ENCODE measurements at places on chromosomes 11 and 22. TPM values are rescaled to one million over a fixed set of nuclear protein-coding genes. Genes with fewer than 3 reads are reported as not detected.

The RASGRP2 gene
- total RNA-seq, result 41.3 TPM

The ARHGAP32 gene
- 14.5 TPM for total RNA-seq

The UBQLNL gene
- total RNA-seq, result 0.38 TPM

The CCDC73 gene
- not detected for total RNA-seq

The MCAM gene
- 559 TPM for total RNA-seq

The OR52I1 gene
- not detected for total RNA-seq

The AAMDC gene
- 19.5 TPM for total RNA-seq

The RRM1 gene
- 35.7 TPM for total RNA-seq

The OR8G1 gene
- not detected for total RNA-seq

DNA sequence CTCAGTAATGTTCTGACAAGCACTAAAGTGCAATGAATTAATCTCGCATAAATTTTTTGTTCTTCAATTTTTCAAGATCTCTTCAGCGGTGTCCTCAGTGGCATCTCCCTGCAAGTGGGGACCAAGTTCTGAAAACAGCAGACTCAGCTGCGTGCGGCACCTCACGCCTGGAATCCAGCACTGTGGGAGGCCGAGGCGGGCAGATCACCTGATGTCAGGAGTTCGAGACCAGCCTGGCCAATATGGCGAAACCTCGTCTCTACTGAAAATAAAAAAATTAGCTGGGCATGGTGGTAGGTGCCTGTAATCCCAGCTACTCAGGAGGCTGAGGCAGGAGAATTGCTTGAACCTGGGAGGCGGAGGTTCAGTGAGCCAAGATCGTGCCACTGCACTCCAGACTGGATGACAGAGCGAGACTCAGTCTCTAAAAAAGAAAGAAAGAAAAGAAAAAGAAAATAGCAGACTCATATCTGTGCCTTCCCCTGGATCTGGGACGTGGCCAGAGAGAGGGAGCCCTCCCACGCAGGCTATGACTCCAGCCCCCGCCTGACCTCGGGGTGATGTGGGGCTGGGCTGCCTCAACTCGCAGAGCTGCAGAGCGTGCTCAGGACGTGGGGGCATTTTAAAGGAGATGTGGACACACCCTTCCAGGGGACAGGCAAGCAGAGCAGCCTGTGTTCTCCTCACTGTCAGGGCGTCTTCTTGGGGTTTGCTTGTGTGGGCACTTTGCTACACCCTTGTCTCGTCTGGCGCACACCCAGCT is 346.6 kb downstream of the BRD1 start:
- peak; percentile 67 for DNase-seq

DNA sequence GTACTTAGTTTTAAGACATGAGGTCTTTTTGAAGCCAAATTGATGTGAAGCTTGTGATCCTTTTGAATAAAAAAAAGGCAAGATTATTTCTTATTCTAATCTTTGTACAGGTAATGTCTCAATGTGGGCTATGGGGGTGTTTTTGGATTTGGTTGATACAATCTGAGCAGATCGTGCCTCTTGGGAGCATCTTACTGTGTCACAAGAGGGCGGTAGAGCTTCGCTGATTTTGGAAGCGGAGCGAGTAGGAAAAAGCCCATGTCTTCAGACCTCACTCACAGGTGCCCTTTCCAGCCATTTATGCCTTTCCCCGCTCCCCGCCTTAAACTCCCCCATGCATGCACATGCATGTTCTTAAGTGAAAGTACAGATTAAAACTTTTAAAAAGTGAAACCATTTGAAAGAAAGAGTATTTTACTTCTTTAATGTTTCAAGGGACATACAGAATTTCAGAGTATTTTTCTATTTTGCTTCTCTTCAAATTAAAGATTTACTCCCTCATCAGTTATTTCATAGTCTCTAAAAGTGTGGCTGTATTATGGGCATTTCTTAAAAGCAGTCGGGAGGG is 18.8 kb downstream of the DDX25 start:
- peak; percentile 79 for DNase-seq

GRCh38 chr11:326842-327580 is 6.4 kb upstream of the IFITM3 start:
- peak; percentile 96 for DNase-seq

DNA sequence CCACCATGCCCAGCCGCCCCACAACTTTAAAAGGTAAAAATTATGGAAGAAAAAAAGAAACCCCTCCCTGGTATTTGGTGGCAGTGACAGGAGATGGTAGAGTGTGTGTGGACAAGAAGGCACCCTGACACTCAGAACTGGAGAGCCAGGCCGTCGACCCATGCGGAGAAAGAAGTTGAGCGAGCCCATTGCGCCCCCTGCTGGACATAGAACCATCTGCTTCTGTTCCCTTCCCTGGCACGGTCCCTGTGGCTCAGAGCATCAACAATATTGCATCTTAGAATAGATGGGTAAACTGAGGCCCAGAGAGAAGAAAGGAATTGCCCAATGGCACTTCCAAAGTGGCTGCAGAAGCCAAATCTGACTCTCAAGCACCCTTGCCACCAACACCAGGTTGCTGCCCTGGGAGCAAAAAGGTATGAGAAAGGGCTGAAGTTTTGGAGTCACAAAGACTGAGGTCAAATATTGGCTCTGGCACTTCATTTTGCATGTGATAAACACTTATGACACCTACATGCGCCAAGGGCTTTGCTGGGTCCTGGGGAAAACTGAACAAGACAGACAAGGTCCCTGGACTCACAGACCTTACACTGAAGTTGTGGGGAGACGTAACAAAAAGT is 8.6 kb downstream of the MRPL11 start:
- peak; percentile 93 for DNase-seq

GRCh38 chr22:18975434-18976196 is 39.5 kb upstream of the PRODH start:
- DNase-seq, result no peak

- DNase-seq, result no peak
Observed at GRCh38 chr22:26766510-26767350, 109.3 kb downstream of the MIAT start.

DNA sequence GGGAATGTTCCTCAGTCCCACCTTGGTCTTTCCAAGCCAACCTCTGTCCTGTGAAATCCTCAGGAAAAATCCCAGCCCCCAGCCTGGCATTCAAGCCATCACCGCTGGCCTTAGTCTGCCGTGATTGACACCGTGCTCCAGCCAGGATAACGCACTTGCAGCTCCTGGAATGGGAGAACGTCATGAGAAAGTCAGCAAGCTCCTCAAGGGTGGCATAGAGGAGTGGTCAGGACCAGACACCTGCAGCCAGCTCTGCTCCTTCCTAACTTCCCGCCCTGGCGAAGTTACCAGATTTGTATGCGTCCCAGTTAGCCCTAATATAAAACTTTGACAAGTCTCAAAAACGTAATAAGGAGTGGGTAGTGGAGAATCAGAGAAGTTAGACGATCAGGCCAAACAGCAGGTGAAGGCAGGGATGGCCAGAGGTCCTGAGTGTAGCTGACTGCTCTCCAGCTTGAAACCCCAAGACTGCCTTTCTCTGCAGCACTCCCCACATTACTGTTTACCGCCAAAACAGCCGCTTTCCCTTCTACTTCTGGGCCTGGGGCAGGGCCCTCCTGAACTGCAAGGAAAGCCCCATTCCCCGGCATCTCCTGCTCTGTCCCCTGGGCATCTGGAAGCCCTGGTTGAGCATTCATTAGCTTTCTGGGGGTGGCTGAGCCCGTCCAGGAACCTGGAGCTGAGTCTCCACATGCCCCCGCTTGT is 1.3 kb upstream of the DKK3 start:
- no peak for DNase-seq

GRCh38 chr22:45574069-45574703 is 71.5 kb downstream of the FBLN1 start:
- peak; percentile 83 for DNase-seq

GRCh38 chr11:16242806-16243205 is 113.5 kb downstream of the SOX6 start:
- no peak for DNase-seq

GRCh38 chr11:66271816-66272215 is 3.4 kb downstream of the RAB1B start:
- DNase-seq, result no peak

DNA sequence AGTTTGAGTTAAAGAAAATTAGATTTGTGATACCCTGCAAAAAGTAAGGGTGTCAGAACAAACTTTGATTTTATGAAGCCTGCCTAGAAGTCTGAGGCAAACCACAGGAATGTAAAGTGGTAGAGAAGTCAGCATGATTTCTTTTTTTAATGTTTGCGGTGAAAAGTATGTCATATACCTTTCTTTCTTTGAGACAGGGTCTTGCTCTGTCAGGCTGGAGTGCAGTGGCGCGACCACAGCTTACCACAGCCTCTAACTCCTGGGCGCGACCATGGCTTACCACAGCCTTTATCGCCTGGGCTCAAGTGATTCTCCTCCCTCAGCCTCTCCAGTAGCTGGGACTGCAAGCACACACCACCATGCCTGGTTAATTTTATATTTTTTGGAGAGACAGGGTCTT is 4.7 kb downstream of the API5 start:
- DNase-seq, result no peak

DNA sequence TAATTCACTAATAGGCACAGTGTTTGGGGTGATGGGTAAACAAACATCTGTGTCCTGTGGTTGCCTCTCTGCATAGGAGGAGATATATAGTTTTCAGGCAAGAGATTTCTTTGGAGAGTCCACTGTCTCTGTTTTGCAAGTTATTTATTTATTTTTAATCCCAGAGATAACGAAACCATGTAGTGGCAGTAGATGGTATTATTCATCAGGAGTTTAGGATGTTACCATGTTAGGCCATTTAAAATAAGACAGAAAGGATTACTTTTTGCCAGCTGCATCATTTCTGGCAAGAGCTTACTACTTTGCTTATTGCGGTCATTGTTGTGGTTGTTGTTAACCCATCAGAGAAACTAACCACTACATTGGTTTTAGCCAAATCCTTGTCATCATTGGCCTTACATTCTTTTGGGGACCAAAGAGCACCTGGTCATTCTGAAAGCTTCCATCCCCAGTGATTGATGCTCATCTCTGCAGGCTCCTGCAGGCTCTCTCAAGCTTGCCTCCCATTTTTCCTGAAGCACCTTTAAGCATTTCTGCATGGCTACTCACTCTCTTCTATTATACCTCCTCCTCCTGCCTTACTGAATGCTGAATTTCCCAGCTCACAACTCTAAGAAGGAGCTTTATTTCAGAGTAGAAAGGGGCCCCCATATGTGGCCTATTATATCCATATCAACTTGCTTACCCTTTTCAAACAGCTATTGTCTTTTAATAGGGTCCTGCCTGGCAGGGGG is 84.4 kb downstream of the CSTPP1 start:
- DNase-seq, result no peak

DNA sequence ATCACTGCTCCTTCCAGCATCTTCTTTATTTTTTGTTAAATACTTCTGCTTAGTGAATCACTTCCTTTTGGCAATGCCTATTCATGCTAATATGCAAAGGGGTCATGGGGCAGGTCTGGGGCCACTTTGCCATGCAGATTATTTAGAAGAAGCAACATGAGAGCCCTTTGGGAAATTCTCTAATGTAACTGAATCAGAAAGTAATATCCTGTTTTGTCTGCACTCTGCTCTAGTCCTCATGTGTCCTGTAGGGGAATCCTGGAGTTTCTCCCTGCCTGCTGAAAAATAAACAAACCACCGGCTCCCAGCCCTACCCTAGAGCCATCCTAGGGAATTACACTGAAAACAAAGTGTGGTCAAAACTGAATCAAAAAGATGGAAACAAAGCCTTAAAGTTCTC is 176.5 kb upstream of the POU2AF2 start:
- no peak for DNase-seq

GRCh38 chr11:95575517-95575916 is 214.1 kb downstream of the FAM76B start:
- DNase-seq, result no peak

DNA sequence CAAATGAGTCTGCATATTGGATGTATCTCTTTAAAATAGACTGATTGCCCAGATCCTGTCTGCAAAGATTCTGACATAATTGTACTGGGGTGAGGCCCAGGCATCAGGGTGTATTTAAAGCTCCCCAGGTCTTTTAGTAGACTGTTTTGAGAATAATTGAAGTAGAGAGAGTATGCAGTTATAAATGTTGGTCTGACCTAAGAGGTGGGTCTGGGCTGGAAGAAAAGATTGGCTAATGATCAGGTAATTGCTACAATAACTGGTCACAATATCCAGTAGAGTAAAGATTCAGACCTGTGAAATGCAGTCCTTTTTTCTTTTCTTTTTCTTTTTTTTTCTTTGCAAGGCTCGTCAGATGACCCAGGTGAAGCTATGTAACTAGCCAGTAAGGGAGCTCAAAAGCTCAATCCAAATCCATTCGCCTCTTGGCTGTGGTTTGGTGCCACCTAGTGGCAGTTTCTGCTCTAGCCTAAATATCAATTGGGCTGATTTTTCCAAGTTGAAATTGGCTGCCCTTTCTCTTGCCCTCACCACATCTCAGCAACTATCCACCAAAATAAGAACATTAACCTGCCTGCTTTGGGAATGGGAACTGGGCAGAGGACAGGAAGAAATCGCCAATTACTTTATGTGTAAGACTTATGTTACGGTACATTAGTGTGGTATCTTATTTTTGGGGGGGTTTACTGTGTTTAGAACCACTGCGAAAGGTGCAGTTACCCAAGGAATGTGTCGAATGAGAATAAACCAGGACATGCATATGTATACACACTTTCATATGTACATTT is 45.9 kb downstream of the ZNF143 start:
- peak; percentile 86 for DNase-seq

GRCh38 chr22:24831687-24832086 is 25.7 kb downstream of the SGSM1 start:
- DNase-seq, result no peak

- DNase-seq, result no peak
Observed at GRCh38 chr11:35029979-35030682, 108.8 kb upstream of the CD44 start.

DNA sequence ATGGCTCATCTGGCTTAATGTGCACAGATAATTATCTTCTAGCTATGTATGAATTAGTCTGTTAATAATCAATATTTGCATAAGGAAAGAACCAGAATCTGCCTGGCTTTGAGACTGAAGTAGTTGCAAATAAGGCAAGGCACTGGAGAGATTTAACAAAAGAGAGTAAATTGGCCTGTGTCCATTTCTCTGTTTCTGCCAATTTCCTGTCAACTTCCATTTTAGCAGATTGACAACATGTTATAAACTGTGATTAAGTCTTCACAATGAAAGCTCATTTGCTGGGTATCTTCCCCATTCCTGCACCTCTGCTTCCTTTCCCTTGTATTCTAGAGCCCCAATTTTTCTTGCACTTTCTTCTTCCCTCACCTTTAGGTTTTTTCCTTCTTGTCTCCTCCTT is 5.3 kb upstream of the TMEM123 start:
- no peak for DNase-seq

DNA sequence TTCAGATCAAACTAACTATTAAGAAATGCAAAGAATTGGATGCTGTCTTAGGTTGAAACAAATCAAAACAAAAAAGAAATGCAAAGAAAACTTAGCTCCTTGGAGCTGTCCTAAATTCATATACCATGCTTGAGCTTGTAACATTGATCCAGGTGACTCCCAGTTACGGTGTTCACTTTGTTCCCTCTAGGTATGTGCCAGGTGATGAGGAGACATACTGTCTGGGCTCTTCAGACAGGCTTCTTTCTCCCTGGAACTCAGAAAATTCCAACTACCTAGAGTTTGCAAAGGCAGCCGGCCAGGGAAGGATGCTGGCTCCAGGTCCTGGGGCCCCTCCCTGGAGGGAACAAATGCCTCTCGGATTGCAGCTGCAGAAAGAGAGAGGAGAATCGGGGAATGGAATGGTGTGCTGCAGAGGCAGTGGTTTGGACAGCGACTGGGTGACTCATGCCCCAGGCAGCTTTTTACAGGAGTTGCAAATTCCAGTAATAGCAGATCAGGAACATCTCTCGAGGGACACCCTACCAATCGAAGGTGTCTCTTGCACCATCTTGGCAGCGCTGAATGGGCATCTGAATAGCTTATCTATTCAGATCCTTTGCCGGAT is 12.3 kb upstream of the ASPHD2 start:
- DNase-seq, result no peak

GRCh38 chr11:122505304-122506006 is 150.1 kb upstream of the UBASH3B start:
- peak; percentile 94 for DNase-seq
